Foreskin keratinocyte (primary cell): ENCODE measurements at places on chromosomes 4 and X. TPM values are rescaled to one million over a fixed set of nuclear protein-coding genes. Genes with fewer than 3 reads are reported as not detected.

Gene NPNT
- 0.48 and 0.70 TPM in 2 replicates for polyA plus RNA-seq

Gene IL1RAPL1
- polyA plus RNA-seq = 0.01 TPM in 1 of 2 replicates, not detected in the other

Gene PRRG3
- not detected in 2 replicates for polyA plus RNA-seq

Gene FOXP3
- polyA plus RNA-seq = 0.09 and 0.15 TPM in 2 replicates

Gene HHIP
- 0.52 and 1.6 TPM in 2 replicates for polyA plus RNA-seq

Gene DDIT4L
- 0.64 and 0.91 TPM in 2 replicates for polyA plus RNA-seq

Gene FGFBP2
- not detected in 2 replicates for polyA plus RNA-seq

Gene MRPS18C
- 76.3 and 87.5 TPM in 2 replicates for polyA plus RNA-seq

GRCh38 chr4:151266497-151266896, 10.5 kb upstream of the PRSS48 start:
- no peak for DNase-seq

DNA sequence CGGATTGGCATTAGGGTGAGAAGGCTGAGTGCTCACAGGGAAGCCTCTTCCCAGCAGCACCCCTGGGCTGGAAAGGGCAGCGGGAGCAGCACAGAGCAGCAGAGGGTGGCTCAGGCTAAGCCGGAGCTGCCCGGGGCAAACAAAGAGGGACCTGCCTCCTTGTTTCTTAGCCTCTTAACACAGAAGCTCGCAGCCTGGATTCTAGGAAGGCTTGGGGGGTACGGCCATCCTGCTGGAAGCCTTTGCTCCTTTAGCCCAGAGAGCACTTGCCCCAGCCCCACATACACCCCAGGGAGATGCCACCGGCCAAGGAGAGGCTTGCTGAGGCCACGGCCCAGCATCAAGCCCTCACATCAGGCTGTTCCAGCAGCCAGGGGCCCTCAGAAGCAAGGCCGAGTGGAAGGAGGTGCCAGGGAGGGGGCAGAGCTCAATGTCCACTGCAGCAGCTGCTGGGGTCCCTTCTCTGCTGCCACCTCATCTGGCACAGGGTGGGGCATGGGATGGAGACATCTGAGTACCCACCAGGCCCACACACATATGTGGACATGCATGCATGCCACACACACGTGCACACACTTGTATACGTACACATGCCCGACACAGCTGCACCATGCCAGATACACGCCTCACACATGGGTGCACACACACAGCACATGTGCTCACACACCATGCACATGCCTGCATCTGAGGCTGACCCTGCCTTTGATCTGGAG, 20.3 kb upstream of the SPON2 start:
- DNase-seq = no peak

DNA sequence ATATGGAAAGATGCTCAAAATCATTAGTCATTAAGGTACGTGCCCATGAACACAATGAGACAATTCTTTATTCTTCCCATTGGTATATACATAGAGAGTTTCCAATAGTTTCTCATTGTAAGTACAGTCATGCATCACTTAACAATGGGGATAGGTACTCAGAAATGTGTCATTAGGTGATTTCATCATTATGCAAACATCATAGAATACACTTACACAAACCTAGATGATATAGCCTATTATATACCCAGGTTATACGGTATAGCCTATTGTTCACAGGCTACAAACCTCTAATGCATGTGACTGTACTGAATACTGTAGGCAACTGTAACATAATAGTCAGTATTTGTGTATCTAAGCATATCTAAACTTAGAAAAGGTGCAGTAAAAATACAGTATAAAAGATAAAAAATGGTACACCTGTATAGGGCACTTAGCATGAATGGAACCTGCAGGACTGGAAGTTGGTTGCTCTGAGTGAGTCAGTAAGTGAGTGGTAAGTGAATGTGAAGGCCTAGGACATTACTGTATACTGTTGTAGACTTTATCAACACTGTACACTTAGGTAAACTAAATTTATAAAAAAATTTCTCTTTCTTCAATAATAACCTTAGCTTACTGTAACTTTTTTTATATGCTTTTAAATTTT, 49.6 kb downstream of the KLHL13 start:
- DNase-seq = peak; percentile 67

DNA sequence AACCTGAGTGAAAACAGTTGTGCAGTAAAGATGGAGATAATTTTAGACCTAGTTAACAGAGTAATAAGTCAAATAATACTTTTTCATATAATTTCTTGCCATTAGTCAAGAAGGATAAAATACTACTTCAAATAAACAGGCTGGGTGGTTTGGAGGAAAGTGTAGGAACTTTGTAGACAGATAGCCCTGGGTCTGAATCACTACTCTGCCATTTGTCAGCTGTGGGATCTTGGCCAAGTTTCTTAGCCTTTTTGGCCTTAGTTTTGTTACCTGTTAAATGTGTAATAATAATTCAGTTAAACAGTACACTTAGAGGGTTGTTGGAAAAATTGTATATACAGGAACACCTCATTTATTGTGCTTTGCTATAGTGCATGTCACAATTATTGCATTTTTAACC, 163.7 kb downstream of the NPNT start:
- DNase-seq = no peak

- DNase-seq = no peak
Observed at GRCh38 chrX:132967049-132967448, 8.6 kb upstream of the HS6ST2 start.

DNA sequence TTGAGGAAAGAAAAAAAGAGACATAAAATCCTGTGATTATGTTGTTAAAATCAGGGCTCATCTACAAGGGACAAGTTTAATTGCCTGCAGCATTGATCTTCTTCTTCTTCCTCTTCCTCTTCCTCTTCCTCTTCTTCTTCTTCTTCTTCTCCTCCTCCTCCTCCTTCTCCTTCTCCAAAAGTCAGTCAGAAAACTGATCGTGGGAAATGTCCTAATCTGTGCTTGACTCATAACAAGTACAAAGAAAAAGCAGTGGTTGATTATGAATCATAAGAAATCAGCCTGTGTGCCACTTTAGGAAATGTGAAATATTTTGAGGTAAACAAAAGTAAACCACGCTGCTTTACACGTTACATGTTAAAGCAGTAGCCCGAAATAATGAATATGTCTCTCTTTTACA, 2.7 kb upstream of the ATP10D start:
- peak; percentile 74 for DNase-seq

GRCh38 chr4:138865765-138866164, 149.8 kb upstream of the NOCT start:
- no peak for DNase-seq

DNA sequence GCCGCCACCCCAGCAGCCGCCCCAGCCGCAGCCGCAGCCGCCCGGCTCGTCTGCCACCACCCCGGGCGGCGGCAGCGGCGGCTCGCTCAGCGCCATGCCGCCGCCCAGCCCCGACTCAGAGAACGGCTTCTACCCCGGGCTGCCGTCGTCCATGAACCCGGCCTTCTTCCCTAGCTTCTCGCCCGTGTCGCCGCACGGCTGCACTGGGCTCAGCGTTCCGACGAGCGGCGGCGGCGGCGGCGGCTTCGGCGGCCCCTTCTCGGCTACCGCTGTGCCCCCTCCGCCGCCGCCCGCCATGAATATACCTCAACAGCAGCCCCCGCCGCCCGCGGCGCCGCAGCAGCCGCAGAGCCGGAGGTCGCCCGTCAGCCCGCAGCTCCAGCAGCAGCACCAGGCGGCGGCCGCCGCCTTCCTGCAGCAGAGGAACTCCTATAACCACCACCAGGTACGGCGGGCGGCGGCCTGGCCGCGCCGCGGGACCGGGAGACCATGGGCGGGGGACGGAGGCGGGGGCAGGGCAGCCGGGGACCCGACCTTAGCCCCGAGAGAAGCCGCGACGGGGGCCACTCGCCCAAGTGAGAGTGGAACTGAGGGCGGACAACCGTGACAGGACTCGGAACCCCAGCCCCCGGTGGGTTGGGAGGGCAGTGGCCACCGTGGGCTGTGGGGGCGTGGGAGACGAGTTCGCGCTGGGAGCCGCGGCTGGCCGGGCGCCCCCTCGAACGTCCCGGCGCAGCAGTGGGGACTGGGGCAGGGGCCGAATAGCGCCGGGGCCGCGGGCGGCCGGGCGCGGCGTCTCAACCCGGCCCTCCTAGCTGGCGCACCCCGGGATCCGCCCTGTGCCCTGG, 1.8 kb downstream of the CPEB2 start:
- DNase-seq = peak; percentile 12

DNA sequence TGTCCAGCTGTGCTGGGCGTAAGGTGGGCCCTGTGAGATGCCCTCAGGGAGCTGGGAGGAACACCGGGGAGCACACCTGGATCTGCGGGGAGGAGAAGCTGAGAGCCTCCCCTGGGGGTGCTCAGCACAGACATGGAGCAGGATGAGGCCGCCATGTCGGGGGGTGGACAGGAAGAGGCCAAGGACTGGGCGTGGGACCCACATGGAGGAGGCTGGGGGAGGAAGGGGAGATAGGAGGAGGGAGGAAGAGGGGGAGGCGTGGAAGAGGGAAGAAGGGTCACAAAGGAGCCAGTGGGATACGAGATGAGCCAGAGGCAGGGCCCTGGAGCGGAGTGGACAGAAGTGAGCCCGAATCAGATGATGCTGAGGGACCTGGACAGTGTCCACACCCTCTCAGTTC, 66.3 kb downstream of the ZFYVE28 start:
- no peak for DNase-seq

DNA sequence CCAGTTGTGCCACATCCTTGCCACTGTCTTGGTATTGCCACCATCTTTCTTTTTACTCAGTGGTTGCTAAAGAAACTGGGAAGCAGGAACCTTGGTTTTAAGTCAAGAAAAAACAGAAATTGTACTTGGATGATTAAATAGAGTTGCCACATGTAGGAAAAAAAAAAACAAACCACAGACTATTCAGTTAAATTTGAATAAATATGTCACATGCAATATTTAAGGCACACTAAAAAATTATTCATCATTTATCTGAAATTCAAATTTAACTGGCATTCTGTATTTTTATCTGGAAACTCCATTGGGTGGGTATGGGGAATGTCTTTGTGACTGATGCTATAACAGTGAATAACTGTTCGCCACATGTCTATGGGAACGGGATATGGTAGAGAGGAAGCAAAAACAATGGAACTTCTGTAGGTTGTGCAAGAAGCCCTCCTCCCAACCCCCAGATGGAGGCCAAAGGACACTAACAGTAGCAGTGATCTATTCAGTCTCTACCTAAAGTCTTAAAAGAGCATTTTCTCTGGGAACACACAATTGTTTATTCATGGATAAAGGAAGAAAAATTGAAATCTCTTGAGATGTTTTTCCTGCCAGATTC, 57.0 kb upstream of the PLAC8 start:
- no peak for DNase-seq

DNA sequence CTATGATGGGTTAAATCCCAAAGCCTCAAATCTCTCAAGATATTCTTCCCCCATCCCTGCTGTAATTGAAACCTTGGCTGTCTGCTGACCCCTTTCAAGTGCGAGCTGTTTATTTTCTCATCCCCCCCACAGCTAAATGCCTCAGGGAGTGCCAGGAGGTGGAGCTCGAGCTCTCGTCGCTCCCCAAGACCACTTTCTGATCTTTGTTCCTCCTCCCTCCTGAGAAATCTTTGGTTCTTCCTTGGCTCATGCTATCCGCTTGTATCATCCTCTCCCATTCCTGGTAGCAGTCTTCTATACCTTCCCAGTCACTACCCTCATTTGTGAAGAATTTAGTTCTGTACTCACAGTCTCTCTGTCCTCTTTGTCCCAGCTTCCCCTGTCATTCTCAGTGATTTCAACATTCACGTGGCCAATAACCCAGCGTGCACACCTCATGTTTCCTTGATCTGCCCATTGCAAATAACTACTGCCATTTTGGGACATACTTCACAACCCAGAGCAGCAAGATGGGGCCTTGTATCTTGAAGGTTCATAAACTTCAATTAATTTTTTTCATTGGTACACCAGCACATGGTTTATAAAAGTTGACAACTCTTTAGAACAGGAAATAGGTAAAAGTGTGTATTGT, 9.2 kb upstream of the SLC25A43 start:
- no peak for DNase-seq

GRCh38 chr4:46432923-46433322, 43.0 kb upstream of the GABRA2 start:
- peak; percentile 20 for DNase-seq

DNA sequence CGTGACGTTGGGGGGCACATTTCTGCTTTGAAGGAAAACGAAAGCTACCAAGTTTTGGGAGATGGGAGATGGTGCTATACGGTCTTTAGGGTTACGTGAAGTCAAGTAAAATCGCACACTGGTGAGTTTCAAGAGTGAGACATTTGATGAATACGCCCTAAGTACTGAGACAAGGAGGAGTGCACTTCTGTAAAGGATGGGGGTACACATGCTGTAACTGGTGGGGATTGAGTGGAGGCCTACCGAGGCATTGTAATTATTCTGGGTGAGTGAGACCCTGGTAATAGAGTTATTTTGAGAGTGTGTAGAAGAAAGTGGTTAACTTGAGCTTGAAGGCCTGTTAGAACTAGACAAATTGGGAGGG, 536 bp downstream of the SH3BGRL start:
- peak; percentile 1 for DNase-seq

DNA sequence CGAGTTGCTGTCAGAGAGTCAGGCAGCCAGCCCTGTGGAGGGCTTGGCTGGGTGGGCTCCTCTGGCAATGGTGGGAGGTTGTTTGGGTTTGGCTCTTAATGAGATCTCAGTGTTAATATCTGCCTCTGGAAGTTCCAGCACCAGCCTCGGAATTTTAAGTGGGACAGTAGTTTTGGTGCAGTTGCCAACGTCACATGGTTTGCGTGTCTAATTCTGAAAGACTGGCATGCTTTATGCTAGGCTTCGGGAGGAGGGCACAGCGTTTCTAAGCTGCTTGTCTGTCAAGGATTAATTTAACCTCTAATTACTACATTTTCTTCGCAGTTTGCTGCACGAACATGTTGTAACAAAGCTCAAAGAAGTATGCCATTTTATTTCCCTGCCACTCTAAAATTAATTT, 9.2 kb downstream of the MAMLD1 start:
- DNase-seq = no peak

- DNase-seq = peak; percentile 34
Observed at GRCh38 chr4:25861280-25861950, 1.4 kb downstream of the SEL1L3 start.

- no peak for DNase-seq
Observed at GRCh38 chrX:103647630-103648029, 18.9 kb downstream of the TCEAL1 start.

GRCh38 chr4:168832763-168833575, 177.1 kb downstream of the CBR4 start:
- DNase-seq = no peak
